Stimulated activated CD8-positive, alpha-beta memory T cell treated with anti-CD3 and anti-CD28 coated beads, Interleukin-7, amount 100 ng/mL, for 4 hours (primary cell): ENCODE measurements at places on chromosomes 16 and 17.

- no peak for DNase-seq
These were observed 69.8 kb downstream of the SHISA9 start for GRCh38 chr16:12971241-12971640.

GRCh38 chr16:56637814-56638750 is at the start of gene MT1A:
Gene MT1A, plus strand, starts transcription at chr16:56638666. Its CDS starts 73 bp downstream, at chr16:56638739.
- no peak for DNase-seq

DNA sequence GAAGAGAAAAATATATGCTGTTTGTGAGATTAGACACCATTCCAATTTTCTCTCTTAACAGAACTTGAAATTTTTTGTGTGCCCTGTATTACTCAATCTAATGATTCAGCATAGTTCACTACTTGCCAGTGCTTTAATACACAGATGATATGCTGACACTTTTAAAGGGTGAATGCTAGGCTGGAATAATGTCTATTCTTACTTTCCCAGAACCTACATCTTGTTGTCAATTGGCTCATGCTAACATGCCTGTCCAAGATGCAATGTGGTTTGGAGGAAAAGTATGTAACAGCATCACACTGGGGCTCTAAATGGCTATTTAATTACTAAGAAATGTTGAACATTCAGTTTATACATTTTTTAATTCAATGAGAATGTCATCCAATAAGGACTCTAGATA is 7.6 kb upstream of the MAP2K6 start:
- no peak for DNase-seq

- no peak for DNase-seq
These were observed 4.2 kb downstream of the TTC19 start for GRCh38 chr17:16003841-16004240.
